Vagina (tissue), 2 donors: ENCODE measurements at places on chromosomes 12 and 14.

GRCh38 chr12:102781117-102781516 lies 135.9 kb downstream of the PAH start:
- no peak for DNase-seq

DNA sequence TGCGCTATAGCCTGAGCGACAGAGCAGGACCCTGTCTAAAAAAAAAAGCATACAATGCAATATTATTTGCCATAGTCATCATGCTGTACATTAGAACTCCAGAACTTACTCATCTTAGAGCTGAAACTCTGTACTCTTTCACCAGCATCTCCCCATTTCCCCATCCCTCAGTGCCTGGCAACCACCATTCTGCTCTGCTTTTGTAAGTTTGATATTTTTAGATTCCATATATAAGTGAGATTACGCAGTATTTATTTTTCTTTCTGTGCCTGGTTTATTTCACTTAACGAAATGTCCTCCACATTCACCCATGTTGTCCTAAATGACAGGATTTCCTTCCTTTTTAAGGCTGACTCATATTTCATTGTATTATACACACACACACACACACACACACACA lies 121.8 kb downstream of the BBS10 start:
- no peak for DNase-seq

DNA sequence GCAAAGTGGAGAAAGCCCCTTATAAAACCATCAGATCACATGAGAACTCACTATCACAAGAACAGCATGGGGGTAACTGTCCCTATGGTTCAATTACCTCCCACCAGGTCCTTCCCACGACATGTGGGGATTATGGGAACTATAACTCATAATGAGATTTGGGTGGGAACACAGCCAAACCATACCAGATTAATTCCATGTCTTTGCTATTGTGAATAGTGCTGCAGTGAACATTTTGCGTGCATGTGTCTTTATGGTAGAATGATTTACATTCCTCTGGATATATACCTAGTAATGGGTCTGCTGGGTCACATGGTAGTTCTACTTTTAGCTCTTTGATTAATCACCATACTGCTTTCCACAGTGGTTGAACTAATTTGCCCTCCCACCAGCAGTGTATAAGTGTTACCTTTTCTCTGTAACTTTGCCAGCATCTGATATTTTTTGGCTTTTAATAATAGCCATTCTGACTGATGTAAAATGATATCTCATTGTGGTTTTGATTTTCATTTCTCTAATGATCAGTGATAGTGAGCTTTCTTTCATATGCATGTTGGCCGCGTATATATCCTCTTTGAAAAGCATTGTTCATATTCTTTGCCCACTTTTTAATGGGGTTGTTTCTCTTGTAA lies 29.7 kb upstream of the SAV1 start:
- no peak for DNase-seq

GRCh38 chr14:78633752-78634151 lies 463.6 kb downstream of the NRXN3 start:
- no peak for DNase-seq

- DNase-seq, result no peak
Observed at GRCh38 chr12:591167-592023, 71.8 kb downstream of the NINJ2 start.

- DNase-seq, result no peak
Observed at GRCh38 chr12:28800129-28800528, 348.9 kb upstream of the FAR2 start.

DNA sequence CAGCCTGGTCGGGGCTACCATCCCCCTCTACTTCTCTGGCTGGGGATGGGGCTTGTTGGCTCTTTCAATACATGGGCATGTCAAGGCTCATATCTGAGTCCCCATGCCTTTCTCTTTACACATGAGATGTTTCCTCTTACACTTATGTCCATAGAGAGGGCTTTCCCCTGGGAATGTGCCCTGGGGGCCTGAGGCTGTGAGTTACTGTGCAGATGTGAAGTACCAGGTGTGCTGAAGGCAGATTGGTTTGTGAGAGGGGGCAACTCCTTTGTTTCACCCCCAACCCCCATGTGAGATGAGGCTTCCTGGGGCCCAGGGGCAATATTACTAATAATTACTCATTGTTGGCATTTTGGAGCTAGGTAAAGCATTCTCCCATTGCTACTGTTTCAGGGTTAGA lies 32.8 kb downstream of the NRXN3 start:
- no peak for DNase-seq
